ENCODE measurements at places on chromosomes 1 and 21.

DNA sequence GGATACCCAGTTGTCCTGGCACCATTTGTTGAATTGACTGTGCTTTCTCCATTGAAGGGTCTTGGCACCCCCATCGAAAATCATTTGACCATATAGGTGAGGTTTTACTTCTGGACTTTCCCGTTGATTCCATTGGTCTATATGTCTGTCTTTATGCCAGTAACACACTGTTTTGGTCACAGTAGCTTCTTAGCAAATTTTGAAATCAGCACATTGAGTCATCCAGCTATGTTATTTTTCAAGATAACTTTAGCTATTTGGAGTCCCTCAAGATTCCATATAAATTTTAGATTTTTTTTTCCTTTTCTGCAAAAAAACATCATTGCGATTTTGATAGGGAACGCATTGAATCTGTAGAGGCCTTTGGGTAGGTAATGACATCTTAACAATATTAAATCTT lies 235.6 kb downstream of the SMYD3 start:
- DNase-seq = no peak

GRCh38 chr1:229563701-229564100 lies 5.2 kb upstream of the ABCB10 start:
- no peak for DNase-seq

DNA sequence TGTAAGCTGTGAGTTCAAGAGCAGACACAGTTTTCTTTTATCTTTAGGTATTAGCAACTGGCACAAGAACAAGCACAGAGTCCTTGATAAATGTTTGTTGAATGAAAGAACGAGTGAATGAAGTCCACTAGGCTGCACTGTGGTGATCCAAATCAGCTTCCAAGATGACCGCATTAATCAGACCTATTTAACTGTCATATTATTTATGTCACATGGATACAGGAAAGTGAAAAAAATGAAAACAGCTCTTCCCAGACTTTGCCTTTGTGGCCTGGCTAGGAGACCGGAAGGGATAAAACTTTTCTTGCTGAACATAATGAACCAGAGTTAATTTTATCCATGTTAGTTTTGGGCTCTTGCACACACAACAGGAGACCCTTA lies 261.3 kb downstream of the TNR start:
- DNase-seq = no peak

GRCh38 chr1:39656391-39656790 lies 15.5 kb downstream of the NT5C1A start:
- no peak for DNase-seq

DNA sequence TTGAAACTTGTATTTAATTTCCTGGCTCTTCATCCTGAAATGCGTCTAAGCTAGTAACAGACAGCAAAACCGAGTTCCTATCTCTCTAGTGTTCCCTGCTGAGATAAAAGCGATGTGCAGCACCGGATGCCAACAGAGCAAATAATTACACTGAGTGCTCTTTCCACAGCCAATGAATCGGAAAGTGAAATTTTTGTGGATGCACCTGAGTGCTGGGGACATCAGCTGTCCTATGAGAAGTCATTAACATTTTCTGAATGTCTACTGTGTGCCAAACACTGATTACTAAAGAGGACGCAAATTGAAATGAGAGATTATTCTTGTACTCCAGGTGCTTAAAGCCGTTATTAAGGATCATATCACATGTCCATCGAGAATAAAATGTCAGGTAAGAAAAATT lies 278.0 kb downstream of the RGS7 start:
- DNase-seq = no peak

GRCh38 chr1:180309338-180309737 lies 79.3 kb downstream of the LHX4 start:
- no peak for DNase-seq

GRCh38 chr1:114024049-114024448 lies 44.8 kb downstream of the OLFML3 start:
- no peak for DNase-seq

DNA sequence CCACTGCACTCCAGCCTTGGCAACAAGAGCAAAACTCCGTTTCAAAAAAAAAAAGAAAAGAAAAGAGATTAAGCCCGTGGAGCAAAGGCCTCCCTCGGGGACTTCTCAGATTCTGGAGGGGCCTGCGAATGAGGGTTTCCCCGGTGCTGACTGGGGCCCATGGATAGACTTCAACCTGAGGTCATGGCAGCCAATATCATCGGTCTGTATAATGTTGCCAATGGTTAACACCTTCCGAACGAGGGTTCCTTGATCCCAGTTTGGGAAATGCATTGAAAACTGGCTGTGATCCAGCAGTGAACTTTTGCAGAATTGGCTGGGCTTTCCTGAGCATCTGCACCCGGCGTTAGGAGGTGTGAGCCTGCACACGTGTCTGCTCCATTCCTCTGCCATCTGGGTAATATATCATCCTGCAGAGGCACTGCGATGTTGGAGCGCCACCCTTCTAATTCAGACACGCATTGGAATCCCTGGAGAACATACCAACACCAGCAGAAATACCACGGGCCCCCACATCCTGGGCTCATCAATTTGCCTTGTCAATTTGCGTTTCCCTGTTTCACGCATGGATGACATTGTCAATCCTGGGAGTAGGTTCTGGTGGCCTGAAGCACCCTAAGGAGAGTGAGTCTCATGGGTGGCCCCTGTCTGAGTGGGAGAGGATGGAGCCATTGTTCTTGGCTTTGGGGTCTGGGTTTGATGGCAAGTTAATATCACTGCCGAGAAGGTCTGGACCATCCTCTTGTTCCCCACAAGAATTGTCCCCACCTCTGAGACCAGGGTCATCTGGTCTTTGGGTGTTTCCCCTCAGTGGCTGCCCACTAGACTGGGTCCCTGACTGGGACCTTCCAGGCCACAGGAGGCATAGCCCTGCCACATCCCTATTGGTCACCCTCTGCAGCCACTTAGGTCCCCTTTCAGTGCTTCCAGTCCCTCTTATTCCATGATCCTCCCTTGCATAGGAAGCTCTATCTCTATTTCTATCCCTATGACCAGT lies 441.0 kb downstream of the PTPRU start:
- no peak for DNase-seq
